Stimulated activated CD8-positive, alpha-beta memory T cell treated with anti-CD3 and anti-CD28 coated beads, Interleukin-15, amount 100 ng/mL, for 24 hours (primary cell): ENCODE measurements at places on chromosomes 12 and 14.

GRCh38 chr12:21800011-21800410, 25.5 kb upstream of the KCNJ8 start:
- no peak for DNase-seq

DNA sequence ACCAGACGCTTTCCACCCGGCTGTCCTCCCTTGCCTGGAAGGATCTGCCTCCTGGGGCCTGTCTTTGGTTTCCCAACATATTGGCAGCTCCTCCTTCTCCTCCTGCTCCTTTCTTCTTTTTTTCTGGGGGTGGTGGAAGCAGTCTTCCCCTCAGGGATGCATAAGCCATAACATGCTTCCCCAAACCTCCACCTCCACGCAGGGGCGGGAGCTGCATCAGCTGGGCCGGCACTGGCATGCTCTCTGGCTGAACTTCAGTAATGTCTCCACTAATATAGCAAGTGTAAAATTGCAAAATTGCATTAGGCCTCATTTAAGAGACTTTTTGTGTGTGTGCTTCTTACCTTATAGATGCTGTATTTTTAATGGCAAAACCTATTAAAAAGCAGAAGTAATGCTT, 58.6 kb downstream of the GLT1D1 start:
- no peak for DNase-seq

GRCh38 chr12:123036466-123037285, 56.2 kb downstream of the ARL6IP4 start:
- no peak for DNase-seq

- no peak for DNase-seq
Measured at GRCh38 chr14:21258005-21258888, 11.0 kb downstream of the HNRNPC start.

DNA sequence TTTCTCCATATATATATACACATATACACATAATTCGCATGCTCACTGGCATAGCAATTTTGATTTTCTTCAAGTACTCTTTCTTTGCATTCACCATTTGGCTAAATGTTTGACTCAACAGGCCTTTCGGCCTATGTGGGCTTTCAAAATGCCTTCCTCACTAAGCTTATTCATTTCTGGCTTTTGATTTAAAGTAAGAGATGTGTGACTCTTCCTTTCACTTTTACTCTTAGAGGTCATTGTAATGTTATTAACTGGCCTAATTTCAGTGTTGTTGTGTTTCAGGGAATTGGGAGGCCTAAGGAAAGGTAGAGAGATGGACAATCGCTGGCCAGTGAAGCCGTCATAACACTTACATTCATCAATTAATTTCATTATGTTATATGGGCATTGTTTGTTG, 14.5 kb upstream of the KLRD1 start:
- no peak for DNase-seq

DNA sequence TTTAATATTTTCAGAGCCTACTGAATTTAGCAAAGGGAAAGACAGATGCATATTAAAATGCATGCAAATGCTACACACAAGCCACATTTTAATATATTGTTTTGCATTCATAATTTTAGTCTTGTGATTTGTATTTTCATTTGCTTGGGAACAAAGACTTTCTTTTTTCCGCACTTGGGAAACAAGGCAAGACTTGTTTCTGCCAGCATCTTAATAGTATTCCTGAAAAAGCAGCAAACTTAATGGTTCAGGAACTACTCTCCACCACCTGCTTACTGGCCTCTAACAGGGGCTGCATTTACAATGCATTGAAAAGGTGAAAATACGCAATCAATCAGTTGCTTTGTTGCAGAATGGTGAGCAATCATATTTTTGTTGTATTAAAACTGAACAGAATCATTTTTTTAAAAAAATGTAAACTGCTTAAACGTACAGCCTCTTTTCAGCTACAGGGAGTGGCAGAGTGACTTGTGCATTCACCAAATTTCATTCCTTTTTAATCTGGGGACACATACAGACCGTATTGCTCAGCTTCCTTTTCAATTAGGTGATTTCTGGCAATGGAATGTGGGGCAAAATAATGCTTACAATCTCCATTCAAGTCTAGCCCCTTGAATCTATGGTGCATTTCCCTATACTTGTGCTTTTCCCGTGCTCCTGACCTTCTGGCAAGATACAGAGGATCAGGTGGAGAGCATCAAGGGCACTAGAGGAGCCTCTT, 144.1 kb upstream of the BTG1 start:
- DNase-seq, result no peak
